Activated T-cell treated with anti-CD3 and anti-CD28 coated beads for 1 hour (primary cell): ENCODE measurements at places on chromosomes 13 and 19.

- DNase-seq, result peak; percentile 54
Measured at GRCh38 chr19:737591-738093, 13.3 kb upstream of the MISP start.

DNA sequence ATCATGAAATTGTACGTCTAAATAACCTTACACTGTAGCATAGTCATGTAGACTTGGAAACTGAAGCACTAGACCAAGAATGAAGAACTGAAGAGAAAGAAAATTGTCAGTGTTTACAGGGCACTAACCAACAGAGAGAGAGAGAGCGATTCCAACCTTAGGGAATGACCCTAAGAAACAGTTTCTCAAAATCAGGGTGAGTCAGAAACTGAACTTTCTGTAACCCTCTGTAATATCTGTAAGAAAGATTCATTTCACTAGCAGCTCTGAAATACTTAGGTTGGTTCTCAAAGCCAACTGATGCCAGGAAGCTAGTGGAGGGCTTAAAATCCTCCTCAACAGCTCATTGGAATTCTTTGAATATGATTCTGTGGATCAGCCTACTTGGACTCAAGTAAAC, 936.9 kb downstream of the EFNB2 start:
- DNase-seq, result no peak

GRCh38 chr19:46022061-46022430, 807 bp downstream of the PGLYRP1 start:
- no peak for DNase-seq

GRCh38 chr19:4586691-4587090, 27.2 kb upstream of the SEMA6B start:
- no peak for DNase-seq

DNA sequence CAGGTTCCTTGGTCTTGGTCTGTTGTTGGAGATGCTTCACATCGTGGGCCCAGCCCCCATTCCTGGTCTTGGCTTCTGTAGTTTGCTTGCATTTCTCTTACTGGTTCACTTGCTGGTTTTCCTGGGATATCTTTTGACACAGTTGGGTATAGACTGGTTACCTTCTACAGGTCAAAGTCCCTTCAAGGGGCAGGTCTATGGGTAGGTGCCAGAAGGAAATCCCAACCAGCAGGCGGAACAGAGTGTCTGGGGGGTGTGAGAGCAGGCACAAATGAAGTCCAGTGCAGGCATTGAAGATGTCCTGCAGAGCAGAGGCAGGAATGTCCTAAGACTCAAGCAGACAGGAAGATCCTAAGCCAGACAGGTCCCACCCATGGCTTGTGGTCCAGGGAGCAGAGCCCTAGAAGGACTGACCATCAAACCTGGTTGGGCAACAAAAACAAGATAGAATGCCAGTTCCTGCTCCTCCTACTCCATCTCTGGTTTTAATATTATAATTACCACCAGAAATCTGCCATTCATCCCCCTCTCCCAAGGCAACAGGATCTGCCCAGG, 17.7 kb upstream of the WASF3 start:
- no peak for DNase-seq

GRCh38 chr19:2210206-2210605, 25.9 kb downstream of the PLEKHJ1 start:
- no peak for DNase-seq

GRCh38 chr13:18628428-18628827, 553.2 kb downstream of the TUBA3C start:
- no peak for DNase-seq

GRCh38 chr19:42199440-42200115, 17.9 kb downstream of the DEDD2 start:
- DNase-seq, result peak; percentile 30
